Peyer's patch (tissue), 4 donors: ENCODE measurements at places on chromosomes 7 and 10. TPM values are rescaled to one million over a fixed set of nuclear protein-coding genes. Genes with fewer than 3 reads are reported as not detected.
A peak's percentile ranks its signal among the peaks of the same experiment; 100 is the strongest.

GRCh38 chr7:39589323-39590111 is 23.3 kb downstream of the YAE1 start:
- no peak overlapping the region for H3K27ac ChIP-seq
- no peaks in the 10 kb centered on the region for H3K27me3 ChIP-seq
- DNase-seq = peak; percentile 60
- H3K4me1 ChIP-seq = peaks cover 6% of the 10 kb centered on the region

UCMA gene
- not detected for total RNA-seq

DNA sequence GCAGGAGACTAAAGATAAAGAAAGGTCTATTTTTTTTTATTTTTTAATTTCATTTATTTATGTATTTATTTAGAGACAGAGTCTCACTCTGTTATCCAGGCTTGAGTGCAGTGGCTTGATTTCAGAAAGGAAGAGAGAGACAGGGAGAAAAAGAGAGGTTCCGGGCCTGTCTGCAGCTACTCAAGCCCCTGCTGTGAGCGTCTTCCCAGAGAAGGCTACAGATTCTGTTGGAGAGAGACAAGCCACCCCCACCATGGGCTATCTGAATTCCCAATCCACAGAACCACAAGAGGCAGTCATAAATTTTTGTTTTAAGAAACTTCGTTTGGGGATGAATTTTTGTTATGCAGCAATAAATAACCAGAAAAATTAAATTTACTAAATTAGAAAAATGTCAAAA is 68.1 kb downstream of the CALN1 start:
- H3K27ac ChIP-seq = no peak overlapping the region
- H3K4me3 ChIP-seq = no peak overlapping the region
- no peaks in the 10 kb centered on the region for H3K27me3 ChIP-seq

OR6B1 gene
- not detected for total RNA-seq

GRCh38 chr7:10724449-10724848 is 249.2 kb upstream of the PHF14 start:
- H3K4me3 ChIP-seq = no peak overlapping the region
- no peaks in the 10 kb centered on the region for H3K4me1 ChIP-seq
- no peaks in the 10 kb centered on the region for H3K27me3 ChIP-seq
- no peak overlapping the region for H3K27ac ChIP-seq
- DNase-seq = no peak

- H3K4me3 ChIP-seq = no peak overlapping the region
- no peak overlapping the region for H3K27ac ChIP-seq
- peaks cover 35% of the 10 kb centered on the region for H3K36me3 ChIP-seq
- no peak for DNase-seq
- H3K27me3 ChIP-seq = no peaks in the 10 kb centered on the region
Measured at GRCh38 chr10:93363891-93364648, 118.1 kb downstream of the MYOF start.

GRCh38 chr10:123556736-123557135 is 109.4 kb upstream of the GPR26 start:
- H3K27ac ChIP-seq = no peak overlapping the region
- no peaks in the 10 kb centered on the region for H3K4me1 ChIP-seq
- H3K4me3 ChIP-seq = no peak overlapping the region
- no peaks in the 10 kb centered on the region for H3K36me3 ChIP-seq
- no peak for DNase-seq
- H3K27me3 ChIP-seq = no peaks in the 10 kb centered on the region

DNA sequence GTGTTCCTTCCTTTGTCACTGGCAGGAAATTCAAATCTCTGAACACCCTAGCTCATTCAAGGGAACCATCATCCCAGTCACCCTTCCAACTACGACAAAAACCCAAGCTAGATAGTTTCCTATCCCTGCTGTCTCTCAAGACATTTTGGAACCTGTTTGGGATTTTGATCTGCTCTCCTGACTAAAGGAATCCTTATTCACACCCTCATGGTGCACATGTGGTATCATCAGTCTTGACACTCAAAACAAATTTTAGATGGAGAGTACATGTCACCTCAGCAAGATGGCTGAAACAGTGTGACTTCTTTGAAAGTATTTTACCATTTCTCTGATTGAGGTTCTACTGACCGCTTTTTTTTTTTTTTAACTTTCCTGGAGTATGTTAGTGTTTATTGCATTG is 234.3 kb upstream of the TMEM229A start:
- H3K27ac ChIP-seq = no peak overlapping the region
- no peaks in the 10 kb centered on the region for H3K36me3 ChIP-seq
- DNase-seq = no peak
- H3K27me3 ChIP-seq = no peaks in the 10 kb centered on the region
- H3K4me1 ChIP-seq = no peaks in the 10 kb centered on the region

DNA sequence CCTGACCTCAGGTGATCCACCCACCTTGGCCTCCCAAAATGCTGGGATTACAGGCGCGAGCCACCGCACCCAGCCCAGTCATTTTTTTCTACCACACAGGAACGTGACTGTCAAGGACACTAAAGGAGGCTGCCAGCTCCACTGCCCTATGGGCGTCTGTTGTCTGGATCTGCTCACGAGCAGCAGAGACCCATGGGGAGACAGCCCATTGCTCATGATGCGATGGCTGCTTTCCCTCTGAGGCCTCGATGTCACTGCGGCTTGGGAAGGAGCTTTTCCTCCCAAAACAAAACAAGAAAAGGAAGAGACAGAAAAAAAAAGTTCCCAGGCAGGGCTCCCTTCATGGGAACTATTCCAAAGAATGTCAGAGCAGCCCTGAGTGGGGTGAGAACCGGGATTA is 70.5 kb downstream of the DENND2A start:
- H3K36me3 ChIP-seq = peaks cover 6% of the 10 kb centered on the region
- no peak overlapping the region for H3K4me3 ChIP-seq
- no peaks in the 10 kb centered on the region for H3K27me3 ChIP-seq
